ENCODE measurements at places on chromosomes 16 and 17.

- no peak for DNase-seq
Measured at GRCh38 chr16:52553322-52553721, 6.4 kb upstream of the TOX3 start.

DNA sequence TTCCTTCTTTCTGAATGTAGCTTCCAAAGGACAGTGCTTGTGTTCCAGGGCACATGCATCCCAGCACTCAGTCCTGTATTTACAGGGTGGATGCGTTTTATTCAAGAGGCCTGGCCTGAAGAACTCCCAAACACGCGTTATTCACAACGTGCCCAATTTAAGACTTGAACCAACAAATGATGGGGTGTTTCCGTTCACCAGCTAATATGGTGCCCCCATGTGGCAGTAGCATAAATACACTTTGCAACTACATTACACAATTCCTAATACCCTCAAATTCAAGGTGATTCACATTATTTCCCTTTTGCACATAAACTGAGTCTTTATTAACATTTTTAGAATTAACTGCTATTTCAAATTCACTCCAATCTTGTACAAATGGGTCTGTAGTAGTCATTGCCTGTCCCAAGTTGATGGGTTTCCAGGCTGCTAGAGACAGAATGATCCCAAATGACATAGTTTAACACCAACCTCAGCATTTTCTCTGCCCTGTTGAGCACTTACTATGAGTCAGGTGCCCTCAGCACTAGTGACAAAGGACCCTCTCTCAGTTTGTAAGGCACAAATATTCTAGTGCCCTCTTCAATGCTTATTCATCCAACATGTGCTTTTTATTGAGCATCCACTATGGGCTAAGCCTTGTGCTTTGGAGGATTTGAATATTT lies 26.9 kb downstream of the HSD17B2 start:
- DNase-seq: no peak

- no peak for DNase-seq
Measured at GRCh38 chr16:11698271-11698689, 30.0 kb downstream of the SNN start.

DNA sequence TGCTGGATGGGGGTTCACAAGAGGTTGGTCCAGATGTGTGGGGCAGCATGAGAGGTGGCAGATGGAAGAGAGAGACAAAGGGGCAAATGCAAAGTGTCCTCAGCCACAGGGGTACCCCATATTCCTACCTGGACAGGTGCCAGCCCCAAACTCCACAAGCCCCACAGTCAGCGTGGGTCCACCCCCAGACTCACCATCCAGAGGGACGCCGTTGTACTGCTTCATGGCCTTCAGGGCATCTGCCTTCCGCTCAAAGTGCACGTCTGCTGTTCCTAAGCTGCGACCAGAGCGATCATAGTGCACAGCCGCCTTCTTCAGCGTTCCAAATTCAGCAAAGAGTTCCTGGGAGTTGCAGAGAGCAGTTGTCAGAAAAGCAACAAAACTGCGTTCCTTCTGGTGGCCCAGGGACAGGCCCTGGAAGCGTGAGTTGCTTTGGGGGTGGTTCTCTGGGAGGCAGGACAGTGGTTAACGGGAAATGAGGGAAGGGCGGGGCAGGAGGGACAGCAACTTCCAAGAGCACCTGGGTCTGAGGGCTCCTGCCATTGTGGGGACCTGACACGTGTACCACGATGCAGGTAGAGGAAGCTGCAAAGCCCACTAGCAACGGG lies 2.3 kb downstream of the ALYREF start:
- no peak for DNase-seq

DNA sequence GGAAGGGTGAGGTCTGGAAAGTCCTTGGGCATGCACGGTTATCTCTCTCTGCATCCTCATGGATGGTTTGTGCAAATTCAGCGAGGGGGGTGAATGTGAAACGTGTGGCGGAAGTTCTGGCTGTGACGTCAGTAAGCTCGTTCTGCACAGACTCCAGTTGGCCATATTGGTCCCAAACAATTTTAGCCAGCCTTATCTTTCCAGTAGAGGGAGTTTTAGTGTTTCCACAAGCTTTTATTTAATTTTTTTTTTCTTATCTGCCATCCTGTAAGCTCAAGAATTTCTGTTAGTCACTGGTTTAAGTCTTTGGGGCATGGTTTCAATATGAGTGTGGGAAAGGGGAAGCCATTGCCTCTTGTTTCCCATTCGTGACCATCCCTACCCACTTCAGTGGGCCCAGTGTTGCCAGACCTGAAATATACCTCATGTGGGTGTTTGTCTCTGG lies 39.0 kb downstream of the HLF start:
- no peak for DNase-seq

- no peak for DNase-seq
Measured at GRCh38 chr17:9470171-9470570, 105.4 kb downstream of the STX8 start.

GRCh38 chr16:53678155-53678554 lies 25.5 kb downstream of the RPGRIP1L start:
- DNase-seq: no peak

DNA sequence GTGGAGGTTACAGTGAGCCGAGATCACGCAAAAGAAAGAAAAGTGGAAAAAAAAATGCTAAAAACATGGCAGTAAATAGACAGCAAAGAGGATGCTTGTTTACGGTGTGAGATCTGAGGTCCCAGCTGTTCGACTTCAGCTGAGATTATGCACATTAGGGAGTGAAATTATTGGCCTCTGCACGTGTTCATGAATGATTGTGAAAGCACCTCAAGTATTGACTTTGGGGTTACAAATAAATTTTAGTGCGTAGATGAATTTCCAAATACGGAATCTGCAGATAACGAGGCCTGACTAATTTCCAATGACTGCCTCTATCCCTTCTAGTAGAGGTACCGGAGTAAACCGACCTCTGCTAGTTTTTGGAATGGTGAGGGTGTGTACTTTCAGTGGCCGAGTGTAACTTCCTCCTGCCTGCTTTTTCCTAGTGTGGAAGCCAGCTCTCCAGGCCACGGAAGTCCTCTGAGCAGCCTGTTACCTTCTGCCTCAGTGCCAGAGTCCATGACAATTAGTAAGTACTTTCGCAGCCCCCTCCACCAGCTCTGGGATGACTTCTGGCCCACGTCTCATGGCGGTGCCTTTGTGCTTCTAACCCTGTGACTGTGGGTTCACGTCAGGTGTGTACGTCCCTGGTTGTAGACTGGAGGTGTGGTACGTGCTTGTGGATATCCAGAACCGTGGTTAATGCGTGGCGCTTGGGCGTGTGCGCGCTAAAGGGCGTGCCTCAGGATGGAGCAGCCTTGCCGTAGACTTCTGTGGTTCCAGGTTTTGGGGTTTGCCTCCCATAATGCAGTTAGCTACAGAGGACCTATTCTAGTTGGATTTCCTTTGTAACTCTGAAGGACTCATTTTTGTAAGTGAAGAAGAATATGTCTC lies 102.1 kb downstream of the SNX29 start:
- DNase-seq: no peak

GRCh38 chr16:31192856-31193642 lies 9.5 kb downstream of the PYCARD start:
- DNase-seq: no peak

DNA sequence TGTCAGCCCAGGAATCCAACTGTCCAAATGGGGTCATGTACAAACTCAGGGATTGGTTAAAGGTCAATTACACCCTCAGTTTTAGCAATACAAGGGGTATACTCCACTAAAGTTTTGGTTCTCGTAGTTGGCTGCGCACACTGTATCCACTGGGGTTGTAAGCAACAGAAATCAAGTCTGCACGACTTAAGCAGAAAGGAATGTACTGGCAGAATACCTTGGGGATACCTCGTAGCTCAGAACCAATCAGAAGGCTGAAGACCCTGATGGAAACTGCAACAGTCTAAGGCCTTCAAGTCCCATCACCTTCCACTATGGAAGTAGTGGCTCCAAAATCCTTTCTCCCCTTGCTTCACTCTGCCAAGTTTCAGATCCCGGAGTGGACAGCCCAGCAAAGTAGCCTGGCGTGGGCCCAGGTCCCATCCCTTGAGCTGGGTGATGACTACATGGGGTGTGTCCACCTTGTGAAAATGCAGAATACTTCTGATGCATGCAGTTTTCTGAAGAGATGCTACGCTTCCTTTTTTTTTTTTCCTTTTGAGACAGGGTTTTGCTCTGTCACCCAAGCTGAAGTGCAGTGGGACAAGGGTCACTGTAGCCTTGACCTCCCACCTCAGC lies 21.1 kb upstream of the RPH3AL start:
- DNase-seq: no peak
